Right renal pelvis (tissue), 4 donors: ENCODE measurements at places on chromosomes 4 and X.

DNA sequence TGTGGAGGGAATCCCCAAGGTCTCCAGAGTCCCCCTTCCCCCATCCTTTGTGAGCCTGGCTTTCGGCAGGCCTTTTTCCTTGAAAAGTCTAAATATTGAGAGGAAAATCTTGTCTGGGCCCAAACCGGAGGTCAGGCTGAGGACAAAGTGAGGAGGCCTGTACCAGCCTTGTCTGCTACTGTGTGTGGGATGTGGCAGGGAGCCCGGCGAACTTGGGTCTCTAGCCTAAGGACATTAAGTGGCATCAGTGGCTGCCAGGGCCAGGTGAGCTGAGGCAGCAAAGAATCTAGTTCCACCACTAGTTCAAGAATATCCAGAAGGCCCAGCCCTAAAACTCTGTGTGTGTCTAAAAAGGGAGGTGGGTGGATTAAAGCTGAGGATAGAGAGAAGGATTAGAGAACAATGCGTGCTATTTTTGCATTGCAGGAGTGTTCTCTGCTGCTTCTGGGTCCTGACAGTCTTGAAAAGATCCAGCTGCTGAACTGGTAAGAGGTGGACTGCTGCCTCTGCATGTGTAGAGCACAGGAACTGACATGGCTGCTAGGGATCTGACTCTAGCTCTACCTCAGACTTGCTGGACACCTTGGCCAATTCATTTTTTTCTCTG is 1.2 kb upstream of the AMER1 start:
- DNase-seq: no peak

DNA sequence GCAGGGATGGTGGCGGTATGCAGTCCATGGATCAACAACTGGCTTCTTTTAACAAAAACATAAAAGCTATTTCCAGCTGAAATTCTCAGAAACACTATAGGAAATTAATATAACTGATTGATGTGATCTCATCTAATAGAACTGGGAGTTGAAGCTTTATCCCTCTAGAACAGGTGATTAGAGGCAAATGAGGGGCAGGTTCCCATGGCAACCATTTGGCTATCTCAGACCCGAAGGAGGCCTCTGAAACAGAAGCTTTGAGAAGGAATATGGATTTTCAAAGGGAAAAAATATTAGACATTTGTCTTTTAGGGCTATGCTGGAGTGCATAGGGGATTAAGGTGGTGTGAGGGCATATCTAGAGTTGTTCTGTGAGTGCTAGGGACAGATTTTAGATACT is 50.0 kb downstream of the IGSF1 start:
- DNase-seq: no peak

DNA sequence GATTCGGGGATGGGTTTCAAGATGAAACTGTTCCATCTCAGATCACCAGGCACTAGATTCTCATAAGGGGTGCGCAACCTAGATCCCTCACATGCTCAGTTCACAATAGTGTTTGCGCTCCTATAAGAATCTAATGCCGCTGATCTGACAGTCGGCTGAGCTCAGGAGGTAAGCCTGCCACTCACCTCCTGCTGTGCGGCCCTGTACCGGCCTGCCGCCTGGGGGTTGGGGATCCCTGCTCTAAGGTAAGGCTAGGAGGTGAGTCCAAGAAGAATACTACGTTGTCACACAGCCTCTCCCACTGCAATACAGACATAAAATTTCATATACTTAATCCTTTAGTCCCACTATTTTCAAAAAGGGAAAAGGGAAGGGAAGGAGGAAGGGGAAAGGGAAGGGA is 213.4 kb upstream of the HCCS start:
- DNase-seq: no peak

DNA sequence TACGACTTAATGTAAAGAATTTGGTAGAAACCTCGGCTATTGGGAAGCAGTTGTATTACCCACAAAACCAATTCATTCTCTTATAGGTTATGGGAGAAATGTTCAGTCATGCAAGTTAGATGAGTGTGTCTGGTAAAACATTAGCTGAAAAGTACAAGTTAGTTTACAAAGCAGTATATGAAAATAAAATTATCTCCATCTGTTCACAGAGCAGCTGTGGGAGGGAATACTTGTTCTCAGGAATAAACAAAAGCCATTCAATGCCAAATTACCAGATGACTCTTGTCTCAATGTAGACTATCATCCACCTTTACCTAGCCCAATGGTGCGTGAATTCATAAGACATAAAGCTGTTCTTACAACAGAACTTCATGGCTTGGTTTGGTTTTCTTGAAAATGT is 28.6 kb downstream of the STAP1 start:
- DNase-seq: no peak

DNA sequence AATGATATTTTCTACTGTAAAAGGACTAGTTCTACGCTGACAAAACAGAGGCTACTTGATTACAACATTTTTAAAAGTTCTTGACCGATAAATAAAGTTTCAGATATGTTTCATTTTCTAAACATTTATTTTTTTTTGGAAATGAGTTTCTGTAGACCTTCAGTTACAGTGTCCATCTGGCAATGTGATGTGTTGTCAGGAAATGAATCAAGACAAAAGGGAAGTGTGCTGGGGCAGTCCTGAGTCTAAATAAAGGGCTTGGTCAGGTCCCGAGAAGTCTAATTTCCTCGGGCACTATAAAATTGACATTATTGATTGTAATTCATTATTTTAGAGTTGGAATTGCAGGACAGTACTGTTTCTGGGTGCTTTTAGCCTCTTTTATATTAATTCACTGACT is 57.0 kb upstream of the FTHL17 start:
- no peak for DNase-seq

DNA sequence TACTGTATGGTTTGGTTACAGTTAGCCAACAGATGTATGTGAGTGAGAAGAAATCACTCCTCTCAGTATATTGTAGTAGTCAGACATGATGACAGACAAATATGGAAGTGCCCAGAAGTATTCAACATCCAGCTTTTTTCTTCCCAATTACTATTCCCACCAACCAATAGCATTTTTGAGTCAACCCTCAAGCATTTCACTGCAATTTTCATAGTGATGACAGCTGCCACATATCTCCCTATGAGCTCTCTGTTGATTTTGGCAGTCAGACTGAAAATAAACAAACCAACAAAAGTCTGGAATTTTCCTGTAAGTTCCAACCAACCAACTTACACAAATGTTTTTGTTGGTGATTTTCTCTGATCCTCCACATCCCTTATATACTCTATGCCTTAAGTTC is 8.2 kb upstream of the TRAM1L1 start:
- no peak for DNase-seq

DNA sequence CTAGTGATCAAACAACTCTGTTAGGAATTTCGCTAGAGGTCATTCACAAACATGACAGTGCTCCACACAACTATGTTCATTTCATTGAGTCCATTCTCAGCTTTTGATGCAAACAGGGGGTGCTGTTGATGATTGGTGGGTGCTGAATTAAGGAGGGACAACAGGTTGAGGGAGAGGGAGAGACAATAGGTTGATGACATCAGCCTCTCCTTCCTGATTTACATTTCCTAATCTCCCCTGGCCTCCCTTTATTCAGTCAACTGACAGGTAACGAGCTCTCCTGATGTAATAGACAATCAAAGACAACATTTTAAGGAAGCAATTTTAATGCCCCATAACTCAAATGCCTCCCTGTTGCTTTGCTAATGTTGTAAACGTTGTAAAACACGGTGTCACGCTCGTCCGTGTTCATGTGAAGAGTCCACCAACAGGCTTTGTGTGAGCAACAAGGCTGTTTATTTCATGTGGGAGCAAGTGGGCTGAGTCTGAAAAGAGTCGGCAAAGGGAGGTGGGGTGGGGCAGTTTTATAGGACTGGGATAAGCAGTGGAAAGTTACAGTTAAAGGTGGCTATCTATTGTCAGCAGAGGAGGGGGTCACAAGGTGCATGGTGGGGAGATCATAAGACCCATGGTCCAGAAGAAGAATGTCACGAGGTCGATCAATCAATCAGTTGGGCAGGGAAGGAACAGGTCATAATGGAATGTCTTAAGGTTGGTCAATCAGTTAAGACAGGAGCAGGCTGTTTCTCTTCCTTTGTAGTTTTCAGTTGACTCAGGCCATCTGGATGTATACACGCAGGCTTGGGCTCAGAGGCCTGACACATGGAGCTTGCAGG is 4.8 kb upstream of the GAR1 start:
- DNase-seq: no peak

GRCh38 chr4:8504279-8505007 is 63.9 kb downstream of the TRMT44 start:
- no peak for DNase-seq

DNA sequence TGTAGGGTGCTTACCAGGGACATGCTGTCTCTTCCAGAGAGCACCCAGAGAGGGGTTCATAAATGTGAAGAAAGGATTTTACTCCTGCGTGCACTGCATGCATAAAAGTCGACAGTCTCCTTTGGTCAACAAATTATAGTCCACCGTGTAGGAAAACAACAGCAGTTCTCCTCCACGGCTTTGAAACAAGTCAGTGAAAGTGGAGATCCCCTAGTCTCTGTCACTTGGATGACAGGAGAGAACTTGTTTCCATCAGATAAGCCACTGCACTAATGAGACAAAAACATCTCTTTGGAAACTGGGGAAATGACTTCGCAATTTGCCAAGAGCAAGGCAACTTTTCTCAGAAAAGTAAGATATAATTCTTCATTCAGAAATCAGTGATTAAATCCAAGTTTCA is 9.7 kb downstream of the UNC5C start:
- no peak for DNase-seq

DNA sequence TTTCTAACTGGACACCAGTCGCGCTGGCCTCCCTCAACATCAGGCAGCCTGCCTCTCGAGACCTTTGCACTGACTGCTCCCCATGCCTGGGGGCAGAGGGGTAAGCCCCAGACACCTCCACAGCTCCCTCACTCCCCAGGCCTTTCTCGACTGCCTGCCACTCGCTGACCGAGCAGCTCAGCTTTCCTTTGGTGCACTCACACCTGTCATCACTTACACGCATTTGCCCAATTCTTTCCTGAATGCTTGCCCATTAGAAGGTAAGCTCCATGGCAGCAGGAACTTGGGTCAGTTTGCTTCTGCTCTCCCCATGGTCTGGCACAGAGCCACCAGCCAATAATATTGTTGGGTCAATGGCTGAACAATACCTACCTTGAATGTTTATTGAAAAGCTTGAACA is 32.2 kb upstream of the PROM1 start:
- no peak for DNase-seq

- no peak for DNase-seq
Measured at GRCh38 chrX:101485212-101485949, at the start of gene ARMCX4. TSS of gene ARMCX4 (plus strand) at chrX:101485456. CDS start at chrX:101488590, 3,134 bp downstream.

- DNase-seq: no peak
Measured at GRCh38 chr4:150976478-150977118, 38.5 kb downstream of the LRBA start.

DNA sequence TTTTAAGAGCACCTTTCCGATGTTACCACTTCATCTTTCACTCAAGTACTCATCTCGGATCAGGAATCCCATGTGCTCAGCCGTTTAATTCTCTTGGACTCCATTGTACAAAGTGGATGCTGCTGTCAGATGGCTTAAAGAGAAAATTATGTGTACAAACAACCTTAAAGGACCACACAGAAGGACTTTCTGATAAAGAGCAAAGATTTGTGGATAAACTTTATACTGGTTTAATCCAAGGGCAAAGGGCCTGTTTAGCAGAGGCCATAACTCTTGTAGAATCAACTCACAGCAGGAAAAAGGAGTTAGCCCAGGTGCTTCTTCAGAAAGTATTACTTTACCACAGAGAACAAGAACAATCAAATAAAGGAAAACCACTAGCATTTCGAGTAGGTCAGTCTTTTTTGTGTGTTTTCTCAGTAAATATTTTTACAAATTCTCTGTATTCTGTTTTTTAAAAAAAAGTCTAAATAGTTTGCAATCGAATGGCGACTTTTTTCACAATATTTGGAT is 20.1 kb downstream of the MMAA start:
- no peak for DNase-seq

- DNase-seq: no peak
Measured at GRCh38 chrX:23745786-23746185, 2.7 kb upstream of the ACOT9 start.
